NCI-H1092 (cell line): ENCODE measurements at places on chromosomes 6 and 20.

GRCh38 chr6:132527791-132528190, 10.3 kb upstream of the TAAR9 start:
- DNase-seq: no peak

DNA sequence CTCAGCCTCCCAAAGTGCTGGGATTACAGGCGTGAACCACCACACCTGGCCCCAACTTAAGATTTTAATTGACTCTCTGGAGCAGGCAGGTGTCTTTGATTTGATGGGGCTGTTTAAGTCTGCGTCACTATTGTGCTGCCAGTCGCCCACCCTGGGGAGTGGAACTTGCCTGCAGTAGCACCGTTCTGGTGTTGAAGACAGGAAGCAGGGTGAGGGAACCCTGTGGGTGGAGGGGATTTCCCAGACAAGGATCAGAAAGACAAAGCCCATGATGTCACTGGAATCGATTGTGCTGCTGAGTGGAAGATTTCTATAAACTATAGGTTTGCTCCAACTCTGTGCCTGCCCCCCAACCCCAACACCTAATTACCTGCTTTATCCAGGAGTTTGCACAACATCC, 11.0 kb downstream of the ALDH8A1 start:
- DNase-seq: no peak

GRCh38 chr6:74000666-74001490, 304.9 kb downstream of the CD109 start:
- DNase-seq: no peak

GRCh38 chr6:45031601-45032000, 296.5 kb upstream of the RUNX2 start:
- DNase-seq: no peak

- no peak for DNase-seq
These were observed 93.7 kb downstream of the TIAM2 start for GRCh38 chr6:155088856-155089255.

- DNase-seq: no peak
These were observed 546.4 kb downstream of the MMUT start for GRCh38 chr6:48916607-48917006.

- no peak for DNase-seq
These were observed 12.1 kb upstream of the CTCFL start for GRCh38 chr20:57536771-57537724.

DNA sequence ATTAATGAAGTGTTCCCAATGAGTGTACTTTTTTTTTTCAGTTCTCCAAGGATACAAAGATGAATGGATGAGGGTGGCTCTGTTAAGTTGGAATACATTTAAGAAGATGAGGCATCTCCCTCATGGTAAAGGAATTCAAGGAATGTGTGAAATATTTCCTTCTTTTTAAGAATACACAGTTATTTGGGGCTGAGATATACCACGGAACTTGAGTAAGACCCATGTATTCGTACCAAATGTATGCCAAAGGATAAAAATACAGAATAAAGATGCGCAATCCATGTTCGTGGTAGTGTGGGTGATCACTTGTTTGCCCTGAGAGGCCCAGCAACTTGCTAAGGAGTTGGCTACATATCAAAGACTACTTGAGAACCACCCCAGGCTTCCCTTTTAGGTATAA, 164.2 kb upstream of the TCF21 start:
- no peak for DNase-seq

- DNase-seq: no peak
These were observed 34.3 kb upstream of the SOX4 start for GRCh38 chr6:21559238-21559637.

DNA sequence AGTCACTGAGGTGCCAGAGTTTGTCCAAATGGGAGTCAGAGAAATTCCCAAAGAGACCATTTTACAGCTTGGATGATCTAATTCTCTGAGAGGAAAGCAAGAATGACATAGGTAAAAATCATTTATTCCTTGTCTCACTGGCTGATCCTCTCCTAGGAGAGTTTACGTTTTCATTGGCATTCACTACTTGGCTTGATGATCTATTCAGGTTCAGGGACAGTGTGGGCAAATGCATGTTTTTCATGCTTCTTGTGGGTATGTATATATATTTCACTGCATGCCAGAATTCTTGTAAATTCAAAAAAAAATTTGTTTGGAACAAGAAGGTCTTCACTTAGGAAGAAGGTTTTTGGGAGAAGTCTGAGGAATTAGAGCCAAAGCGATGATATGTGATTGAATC, 403.4 kb upstream of the JAG1 start:
- no peak for DNase-seq

- peak; percentile 39 for DNase-seq
These were observed 11.0 kb downstream of the SMOC2 start for GRCh38 chr6:168451805-168452517.

- DNase-seq: no peak
These were observed 207.5 kb upstream of the OPRM1 start for GRCh38 chr6:153831350-153832078.

DNA sequence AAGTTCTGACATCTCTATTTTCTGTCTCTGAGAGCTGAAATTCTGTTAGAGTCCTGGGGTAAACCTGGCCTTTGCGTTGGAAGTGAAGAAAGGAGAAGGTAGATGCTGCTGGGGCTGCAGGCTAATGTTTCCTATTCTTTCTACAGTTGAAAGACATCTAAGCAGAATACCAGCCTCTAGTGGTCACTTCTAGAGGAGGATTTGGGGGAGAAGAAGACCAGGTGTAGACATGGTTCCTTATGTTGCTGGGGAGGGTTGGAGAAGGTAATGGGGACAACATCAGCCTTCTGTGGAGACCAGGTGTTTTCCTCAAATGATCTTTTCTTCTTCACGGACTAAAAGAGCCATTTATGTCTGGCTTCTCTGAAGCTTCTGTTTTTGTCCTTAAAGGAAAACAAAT, 62.6 kb downstream of the BTBD3 start:
- no peak for DNase-seq

GRCh38 chr20:37521061-37521771, at the start of gene NNAT:
NNAT (plus strand) TSS chr20:37521250; CDS start chr20:37521332, 82 bp downstream.
- DNase-seq: no peak
